Fibroblast of the conjunctiva (primary cell): ENCODE measurements at places on chromosomes 12 and 14.

DNA sequence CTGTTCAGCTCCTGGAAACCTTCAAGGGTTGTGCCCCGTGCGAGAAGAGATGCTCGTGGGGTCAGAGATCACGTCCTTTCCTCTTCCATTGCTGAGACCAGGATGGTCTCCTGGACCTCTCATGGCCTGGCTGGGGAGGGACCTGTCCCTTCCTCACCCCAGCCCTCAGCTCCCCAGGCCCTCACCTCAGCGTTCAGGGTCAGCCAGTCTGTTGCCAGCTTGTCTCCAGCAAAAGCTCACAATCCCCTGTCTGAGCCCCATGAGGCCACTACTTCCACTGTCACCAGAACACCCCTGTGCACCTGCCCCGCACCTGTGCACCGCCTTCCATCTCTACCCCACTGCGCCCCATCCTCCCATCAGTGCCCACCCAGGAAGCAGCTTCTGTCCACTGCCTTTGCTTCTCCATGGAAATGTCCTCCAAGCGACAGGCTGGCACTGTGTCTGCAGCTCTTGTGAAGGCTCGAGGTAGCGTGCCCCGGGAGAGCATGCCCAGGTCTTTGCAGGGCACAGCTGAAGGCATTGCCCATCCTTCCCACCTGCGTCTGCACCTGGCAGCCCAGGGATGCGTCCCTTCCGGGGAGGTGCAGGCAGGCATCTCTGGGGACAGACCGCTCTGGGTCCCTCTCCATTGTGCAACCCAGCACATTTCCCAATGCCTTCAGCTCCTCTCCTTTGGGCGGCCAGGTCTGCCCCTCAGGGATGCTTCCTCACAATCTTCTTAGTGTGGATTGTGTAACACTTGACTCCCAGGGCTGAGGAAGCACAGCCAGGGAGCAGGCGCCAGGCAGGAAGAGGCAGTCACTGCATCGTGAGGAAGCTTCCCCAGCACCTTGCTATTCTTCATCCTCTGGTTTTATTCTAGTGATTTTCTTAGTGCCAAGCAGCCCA, 179.6 kb downstream of the ADGRD1 start:
- DNase-seq = no peak

DNA sequence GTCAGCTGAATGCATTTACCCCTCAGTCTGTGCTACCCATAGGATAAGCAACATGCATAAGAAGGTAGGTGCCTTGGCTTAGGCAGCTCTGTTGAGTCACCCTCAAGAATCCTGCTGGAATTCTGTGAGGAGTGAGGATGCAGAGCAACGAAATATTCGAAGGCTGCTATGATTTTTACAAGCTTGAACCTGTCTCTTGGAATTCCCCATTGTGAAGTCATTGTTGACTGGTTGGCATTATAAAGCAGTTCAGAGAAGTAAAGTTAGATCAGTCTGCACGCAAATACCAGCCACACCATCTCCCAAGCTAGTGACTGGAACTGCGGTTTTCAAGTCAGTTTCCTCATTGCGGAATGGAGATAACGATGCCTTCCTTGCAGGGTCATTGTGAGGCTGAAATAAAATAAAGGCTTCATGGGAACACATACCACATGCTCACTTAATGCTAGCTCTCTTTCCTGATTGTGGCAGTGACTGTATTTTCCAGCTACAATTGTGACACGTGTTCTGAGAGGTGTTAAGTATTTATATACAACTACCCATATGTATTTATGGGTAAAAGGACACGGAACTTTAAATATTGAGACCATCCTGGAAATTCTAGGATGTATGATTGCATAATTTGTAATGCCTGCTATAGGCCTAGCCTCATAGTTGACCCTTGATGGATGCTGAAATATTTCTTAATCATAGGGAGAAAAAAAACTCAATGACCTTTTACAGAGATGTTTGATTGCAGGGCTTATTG, 96.7 kb downstream of the ETV6 start:
- no peak for DNase-seq

- DNase-seq = peak; percentile 22
Observed at GRCh38 chr14:30375296-30375892, 183.6 kb upstream of the G2E3 start.

GRCh38 chr14:93984987-93985410, 8.6 kb upstream of the ASB2 start:
- DNase-seq = no peak

GRCh38 chr12:103348935-103349334, 146.8 kb downstream of the C12orf42 start:
- no peak for DNase-seq

DNA sequence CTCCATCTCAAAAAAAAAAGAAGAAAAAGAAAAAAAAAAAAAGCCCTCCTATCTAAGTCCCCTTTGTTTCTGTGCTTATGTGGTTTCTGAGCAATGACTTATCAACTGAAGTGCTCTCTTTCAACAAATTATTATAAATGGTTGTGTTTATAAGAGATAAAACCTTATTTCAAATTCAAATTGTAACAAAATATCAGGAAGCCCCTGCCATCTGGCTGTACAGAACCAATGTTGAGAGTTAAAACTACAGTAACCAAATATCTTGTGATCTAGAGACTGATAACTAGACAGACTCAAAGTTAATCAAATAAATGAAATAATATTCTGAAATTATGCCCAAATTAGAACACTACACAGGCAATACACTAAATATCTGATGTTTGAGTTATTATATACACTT, 143.0 kb upstream of the CPNE8 start:
- no peak for DNase-seq

DNA sequence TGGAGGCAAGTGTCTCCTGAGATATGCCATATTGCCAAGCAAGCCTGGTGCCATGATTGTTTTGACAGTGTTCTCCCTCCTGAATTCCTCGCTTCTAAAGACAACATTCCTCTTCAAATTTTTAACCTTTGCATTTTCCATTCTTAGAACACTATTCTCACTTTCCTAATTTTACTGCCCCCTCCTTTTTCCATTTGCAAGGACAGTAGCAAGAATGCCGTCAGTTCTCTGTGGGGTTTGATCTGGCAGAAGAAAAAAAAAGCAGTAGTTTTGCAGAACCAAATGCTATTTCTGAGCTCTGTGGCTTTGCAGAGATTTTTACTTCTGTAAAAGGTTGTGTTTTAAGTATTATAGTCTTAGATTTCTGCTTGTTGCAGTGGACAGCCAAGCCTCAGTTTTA, 295.2 kb downstream of the NUAK1 start:
- no peak for DNase-seq

GRCh38 chr12:71186571-71187288, 28.9 kb upstream of the TSPAN8 start:
- DNase-seq = no peak

DNA sequence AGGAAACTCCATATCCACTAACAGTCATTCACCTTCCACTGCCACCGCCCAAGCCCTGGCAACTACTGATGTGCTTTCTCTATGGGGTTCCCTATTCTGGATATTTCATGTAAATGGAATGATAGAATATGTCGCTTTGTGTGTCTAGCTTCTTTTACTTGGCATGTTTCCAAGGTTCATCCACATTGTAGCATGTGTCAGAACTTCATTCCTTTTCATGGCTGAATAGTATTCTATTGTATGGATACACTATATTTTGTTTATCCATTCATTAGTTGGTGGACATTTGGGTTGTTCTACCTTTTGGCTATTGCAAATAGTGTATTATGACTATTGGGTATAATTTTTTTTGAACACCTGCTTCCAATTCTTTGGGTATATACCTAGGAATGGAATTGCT, 8.6 kb downstream of the POU6F1 start:
- DNase-seq = no peak

GRCh38 chr12:119410396-119410795, 75.9 kb downstream of the CCDC60 start:
- DNase-seq = no peak

GRCh38 chr12:126347421-126347820, 1282.2 kb downstream of the AACS start:
- no peak for DNase-seq

DNA sequence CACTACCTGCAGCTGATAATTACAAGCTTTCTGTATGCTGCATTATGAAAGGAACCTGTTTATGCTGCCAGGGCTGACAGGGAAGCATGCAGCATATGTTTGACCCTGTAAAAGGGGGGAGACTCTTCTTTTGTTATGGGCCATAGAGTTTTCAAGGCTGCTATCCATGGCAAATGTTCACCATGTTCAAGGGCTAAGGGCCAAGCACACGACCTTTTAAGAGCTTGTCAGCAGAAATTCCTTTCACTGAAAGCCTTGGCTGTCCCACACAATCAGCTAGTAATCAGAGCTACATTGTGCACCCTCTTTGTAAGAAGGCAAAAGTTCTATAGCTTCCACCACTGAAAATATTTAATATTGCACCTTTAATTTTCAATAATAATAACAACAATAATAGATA, 74.2 kb upstream of the MBIP start:
- no peak for DNase-seq

- no peak for DNase-seq
Observed at GRCh38 chr14:23562822-23563472, 4.6 kb downstream of the AP1G2 start.

- peak; percentile 55 for DNase-seq
Observed at GRCh38 chr12:66144791-66145754, 14.5 kb upstream of the LLPH start.

GRCh38 chr14:92460916-92461579, 52.5 kb upstream of the RIN3 start:
- no peak for DNase-seq

GRCh38 chr12:110185626-110186025, 61.5 kb downstream of the IFT81 start:
- DNase-seq = no peak

DNA sequence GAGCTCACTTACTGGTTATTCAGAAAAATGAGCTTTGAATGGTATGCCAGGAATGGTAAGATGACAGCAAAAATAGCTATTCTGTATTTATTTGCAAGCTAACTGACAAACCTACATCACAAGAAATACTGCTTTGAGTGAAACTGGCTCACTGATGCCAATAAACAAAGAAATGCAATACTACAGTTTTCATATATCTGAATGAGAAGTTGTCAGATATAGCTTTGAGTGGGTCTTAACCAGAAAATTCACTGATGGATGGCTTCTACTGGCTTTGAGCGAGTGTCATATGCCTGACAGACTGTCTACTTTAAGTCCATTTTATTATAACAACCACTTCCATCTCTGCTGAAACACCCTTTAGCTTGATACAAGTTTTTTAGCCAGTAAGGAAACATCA, 330.1 kb downstream of the NELL2 start:
- no peak for DNase-seq

GRCh38 chr12:109666068-109666467, 47.6 kb upstream of the FAM222A start:
- DNase-seq = no peak

GRCh38 chr12:67451206-67451605, 182.0 kb downstream of the CAND1 start:
- no peak for DNase-seq

DNA sequence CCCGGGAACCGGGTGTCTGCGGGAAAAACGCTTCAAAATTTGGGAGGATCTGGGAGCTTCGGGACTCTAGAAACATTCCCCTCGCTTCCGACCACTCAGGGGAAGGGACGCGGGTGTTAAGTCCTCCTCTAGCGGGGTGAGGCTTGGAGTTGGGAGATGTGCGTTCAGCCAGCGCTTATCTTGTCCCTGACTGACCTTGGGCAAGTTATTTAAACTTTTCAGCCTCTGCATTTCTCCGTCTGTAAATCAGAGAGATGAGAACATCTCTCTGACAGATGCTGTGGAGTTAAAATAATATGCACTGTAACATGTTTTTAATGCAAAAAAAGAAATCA, 76.9 kb upstream of the ANO4 start:
- DNase-seq = no peak

DNA sequence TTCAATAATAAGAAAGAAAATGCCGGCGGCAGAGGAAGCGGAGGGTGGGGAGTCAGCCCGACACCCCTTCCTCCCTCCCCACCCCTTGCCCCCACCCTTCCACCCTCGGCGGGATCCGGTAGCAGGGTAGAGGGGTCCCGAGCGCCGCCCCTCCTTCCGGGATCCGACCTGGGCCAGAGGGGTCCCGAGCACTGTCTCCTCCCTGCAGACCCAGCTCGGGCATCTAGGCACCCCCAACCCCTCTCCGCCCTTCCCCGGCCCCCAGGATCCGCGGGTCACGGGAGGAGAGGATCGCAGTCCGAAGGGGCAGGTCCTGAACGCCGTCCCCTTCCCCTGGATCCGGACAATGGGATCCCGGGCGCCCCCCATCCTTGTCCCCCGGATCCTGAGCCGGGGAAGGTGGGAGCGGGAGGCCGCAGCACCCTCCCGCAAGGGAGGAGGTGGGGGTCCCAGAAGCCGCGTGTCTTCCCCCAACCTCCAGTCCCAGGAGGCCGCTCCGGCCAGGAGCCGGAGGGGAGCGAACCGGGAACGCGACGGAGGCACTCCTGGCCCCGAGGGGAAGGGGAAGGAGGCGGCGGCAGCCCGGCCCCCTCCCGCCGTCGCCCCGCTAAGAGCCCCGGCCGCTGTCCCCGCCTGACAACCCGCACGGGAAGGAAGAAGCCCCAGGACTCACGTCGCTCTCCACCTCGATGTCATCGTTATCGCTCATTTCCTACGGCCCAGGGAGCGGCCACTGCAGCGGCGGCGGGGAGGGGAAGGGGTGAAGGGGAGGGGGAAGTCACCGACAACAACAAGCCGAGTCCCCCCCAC, 481 bp downstream of the MAX start:
- no peak for DNase-seq

GRCh38 chr12:120688527-120689071, 1.6 kb downstream of the MLEC start:
- DNase-seq = no peak

DNA sequence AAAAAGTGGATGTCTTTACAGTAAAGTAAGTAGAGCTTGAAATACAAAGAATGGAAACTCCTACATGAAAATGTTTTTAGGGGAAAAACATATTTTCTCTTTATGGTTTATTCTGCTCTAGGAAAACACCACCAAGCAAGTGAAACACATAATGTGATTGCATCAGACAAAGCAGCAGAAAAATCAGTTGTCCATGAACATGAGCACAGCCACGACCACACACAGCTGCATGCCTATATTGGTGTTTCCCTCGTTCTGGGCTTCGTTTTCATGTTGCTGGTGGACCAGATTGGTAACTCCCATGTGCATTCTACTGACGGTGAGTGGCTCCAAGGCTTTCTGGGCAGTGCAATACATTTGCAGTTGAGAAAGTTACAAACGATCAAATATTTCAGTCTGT, 42.6 kb upstream of the PLEKHD1 start:
- no peak for DNase-seq
